ENCODE measurements at places on chromosomes 2 and 18.

DNA sequence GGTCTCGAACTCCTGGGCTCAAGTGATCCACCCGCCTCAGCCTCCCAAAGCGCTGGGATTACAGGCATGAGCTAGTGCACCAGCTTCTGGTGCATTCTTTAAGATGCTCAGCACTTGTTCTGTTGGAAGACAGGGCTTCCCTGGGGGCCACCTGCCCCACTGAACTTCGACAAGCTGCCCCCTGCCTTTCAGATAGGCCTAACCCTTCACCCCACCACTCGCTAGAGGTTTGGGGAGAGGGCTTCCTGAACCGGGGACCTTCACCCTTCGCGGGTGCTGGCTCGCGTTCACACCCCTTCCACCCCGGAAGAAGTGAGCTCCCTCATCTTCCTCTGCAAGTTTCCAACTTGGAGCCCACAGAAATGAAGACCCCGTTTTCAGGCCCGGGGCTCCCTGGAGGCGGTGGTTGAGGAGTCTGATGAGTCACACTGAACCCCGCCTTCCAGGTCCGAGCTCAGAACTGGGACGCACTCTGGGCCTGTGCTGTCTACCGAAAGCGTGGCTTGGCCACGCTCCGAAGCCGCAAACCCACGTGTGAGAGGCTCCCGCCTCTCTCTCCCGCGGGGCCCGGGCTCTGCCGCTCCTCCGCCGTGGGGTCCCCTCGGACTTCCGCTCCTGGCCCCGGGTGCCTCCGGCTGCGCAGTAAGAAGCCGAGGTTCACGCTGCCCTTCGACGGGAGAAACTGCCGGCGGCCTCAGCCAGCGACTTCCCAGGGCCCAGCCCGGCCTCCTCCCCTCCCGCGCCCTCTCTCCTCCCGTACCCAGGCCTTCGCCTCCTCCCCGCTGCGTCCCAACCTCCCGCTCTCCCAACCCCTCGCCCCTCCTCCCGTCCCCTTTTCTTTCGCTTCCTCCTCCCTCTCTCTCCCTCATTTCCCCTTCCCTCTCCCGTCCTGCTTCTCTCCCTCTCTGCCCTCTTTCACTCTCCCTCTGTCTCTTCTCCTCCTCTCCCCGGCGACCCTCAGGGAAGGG, 47.5 kb upstream of the SP3 start:
- DNase-seq: peak; percentile 83

DNA sequence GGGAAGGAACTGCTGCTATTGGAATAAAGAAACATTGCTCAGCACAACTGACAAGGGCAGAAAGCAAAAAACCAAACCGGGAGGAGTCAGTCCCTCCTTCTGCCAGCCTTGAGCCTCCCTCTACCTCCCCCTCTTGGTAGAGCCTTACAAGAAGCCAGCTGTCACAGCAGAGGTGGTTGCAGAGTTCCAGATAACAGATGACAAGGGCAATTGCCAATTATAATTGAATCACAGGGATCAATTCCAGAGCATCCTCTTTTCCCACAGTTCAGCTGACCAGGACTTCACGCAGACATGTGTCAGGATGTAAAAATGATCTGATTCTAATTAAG, 548.2 kb upstream of the LRRTM1 start:
- DNase-seq: peak; percentile 59

DNA sequence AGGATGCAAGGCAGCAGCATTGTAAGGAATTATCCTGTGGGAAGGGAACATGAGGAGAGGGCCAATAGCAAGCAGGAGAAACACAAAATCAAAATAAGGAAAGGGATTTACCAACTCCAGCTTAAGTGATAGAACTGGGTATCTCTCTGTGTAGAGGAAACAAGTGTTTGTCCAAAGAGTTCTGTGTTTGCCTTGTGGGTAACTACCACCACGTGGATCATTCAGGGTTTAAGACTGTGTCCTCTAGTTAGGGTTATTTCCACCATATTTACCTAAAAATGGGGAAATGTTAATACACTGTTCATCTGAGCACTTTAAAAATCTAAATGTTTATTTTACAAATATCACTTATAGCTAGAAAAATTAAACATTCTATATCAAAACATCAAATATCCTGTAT, 283.3 kb downstream of the EIPR1 start:
- no peak for DNase-seq

DNA sequence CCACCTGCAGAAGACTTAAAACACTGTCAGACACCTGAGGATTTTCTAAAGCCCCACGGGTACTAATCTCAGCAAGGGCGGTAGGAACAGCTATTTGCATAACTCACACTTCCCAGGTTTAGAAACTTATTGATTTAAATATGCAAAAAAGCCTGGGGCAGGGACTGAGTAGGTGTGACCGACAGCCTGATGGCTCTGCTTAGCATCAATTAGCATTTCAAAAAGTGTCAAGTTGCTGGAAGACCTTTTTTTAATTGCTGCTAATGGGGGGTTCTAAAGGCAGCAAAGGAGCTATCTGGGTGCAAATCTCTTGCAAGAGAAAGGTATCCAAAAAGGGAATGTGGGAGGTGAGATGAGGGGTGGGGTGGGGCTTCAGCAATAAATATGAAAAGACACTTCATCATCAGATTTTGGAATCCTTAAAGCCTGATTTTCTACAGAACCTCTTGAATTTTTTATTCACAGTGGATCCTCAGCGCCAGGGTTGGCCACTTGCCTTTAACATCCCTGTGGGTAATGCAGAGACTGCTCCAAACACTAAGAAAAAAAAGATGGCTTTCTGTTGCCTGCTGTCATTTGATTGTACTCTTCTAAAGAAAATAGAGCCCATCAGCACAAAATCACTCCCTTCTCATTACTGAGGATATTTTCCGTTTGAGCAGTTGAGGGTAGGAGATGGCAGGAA, 121.1 kb upstream of the RMP24 start:
- DNase-seq: peak; percentile 87

DNA sequence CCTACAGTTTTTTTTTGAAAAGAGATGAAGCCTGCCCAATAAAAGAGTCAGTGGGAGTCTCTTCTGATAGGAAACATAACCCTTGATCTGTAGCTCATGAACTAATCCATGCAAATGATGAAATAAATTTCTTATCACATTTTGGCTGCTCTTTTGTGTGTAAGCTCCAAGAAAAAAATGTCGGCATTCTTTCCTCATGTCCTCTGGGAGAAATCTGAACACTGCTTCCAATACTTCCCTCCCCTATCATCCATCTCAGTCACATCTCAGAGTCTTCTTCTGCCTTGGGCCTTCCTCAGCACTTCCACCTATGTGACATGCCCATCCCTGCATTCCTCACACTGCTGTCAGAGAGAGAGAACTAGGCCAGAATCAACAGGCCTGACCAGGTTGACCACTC, 395.7 kb upstream of the ST6GAL2 start:
- DNase-seq: no peak

GRCh38 chr2:55511508-55512124, 7.9 kb upstream of the CFAP36 start:
- DNase-seq: peak; percentile 50

DNA sequence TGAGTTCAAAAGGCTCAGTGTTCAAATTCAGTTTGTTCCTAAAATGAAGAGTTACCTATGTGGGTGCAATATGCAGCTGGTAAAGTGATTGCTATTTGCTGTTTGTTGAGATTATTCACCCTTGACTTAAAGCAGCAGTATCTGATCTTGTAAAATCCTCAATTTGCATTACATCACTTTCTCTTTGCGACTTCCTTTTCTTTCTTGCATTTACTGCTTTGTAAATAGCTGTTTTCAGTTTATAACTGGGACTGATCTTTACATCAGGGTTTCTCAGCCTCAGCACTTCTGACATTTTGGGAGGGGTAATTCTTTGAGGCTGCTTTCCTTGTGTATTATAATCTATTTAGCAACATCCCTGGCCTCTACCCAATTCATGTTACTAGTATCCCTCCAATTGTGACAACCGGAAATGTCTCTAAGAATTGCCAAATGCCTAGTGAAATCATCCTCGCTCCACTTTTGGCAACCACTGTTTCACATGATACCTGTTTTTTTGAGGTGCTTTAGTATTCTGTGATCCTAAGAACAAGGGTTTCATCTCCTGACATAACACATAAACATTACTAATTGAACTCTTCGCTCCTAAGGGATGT, 12.1 kb upstream of the ERCC3 start:
- DNase-seq: no peak

GRCh38 chr2:151156431-151156830, 105.2 kb downstream of the RBM43 start:
- DNase-seq: no peak

- no peak for DNase-seq
These were observed 81.3 kb downstream of the PTRHD1 start for GRCh38 chr2:24711865-24712264.

- peak; percentile 5 for DNase-seq
These were observed 84.5 kb upstream of the TMEM247 start for GRCh38 chr2:46394649-46395510.

DNA sequence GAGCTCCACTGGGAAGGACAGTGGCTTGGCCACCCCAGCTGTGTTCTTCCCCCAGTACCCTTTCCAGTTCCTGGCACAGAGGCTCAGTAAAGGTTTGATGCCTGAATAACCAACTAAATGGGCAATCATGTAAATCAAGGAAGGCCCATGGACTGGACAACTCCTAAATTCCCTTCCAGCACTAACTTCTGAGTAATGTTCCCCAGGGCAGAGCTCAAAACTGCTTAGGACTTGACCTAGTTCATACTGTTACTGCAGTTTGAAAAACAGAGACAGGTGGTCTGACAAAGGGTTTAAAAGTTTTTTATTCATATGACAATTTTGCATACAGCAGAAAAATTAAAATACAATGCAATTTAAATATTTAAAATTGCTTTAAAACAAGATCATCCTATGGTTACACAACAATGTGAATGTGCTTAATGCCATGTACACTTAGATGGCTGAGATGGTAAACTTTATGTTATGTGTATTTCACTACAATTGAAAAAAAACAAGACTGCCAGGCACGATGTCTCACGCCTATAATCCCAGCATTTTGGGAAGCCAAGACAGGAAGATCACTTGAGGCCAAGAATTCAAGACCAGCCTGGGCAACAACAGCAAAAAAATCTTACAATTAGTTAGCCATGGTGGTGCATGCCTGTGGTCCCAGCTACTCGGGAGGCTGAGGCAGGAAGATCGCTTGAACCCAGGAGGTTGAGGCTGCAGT, 26.2 kb downstream of the PCBP1 start:
- DNase-seq: no peak

- no peak for DNase-seq
These were observed 416.0 kb upstream of the NETO1 start for GRCh38 chr18:73283788-73284187.

- no peak for DNase-seq
These were observed 53.4 kb downstream of the PKP4 start for GRCh38 chr2:158509928-158510797.

DNA sequence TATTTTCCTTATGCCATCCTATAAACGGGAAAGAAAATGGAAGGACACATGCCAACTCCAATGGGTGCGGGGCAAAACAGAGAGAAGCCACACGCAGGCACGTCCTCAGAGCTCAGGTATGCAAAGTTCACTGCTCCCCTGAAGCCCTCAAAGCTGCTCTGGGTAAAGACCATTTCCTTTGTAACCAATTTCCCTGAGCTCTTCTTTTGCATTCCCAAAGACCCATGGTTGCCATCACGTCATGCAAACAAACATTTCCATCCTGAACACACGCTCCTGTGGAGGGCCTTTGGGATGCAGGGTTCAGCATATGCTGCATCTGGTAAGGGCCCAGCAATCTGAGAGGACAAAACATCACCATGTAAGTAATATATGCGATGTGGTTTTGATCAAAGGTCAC, 69.4 kb downstream of the EMILIN2 start:
- DNase-seq: peak; percentile 69

- no peak for DNase-seq
These were observed 236.8 kb downstream of the ZNF516 start for GRCh38 chr18:76258209-76258608.

- no peak for DNase-seq
These were observed 101.0 kb downstream of the SLC25A12 start for GRCh38 chr2:171792886-171793580.

DNA sequence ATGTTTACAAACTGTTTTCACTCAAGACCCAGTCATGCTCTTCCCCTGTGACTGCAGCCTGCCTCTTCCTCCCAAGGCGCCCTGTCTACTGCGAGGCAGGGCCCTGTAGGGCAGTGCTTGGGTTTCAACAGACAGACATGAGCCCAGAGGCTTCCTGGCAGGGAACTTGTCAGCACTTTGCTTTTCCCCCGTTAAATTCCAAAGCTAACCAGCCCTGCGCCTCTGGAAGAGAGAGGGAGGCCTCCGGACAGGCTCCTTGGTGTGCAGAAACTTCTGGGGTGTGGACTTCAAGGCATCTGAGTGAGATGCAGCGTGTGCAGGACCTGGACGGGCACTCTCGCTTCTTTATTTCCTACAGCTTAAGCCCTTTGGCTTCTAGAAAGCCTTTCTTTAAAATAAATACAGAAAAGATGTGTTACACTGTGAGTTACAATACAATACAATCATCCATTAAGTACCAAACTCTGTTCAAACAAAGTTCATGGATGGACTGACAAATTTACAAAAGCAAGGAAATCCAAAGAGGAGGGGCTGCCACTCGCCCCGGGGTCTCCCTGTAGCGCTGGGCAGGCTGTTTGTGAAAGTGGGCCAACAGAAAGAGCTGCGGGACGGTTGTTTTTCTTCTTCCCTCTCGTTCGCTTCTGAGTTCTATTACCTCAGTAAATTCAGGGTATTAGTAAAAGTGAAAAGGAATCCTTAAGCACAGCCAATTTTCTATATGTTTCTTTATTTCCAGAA, 8.8 kb upstream of the ZNF516 start:
- no peak for DNase-seq

GRCh38 chr2:42386682-42387081, 25.7 kb upstream of the COX7A2L start:
- DNase-seq: no peak

- DNase-seq: peak; percentile 80
These were observed at the start of gene DSC2 for GRCh38 chr18:31102025-31102684. DSC2 (minus strand) TSS chr18:31102421; CDS start chr18:31101971, 450 bp downstream.

GRCh38 chr18:49548229-49548636, 13.6 kb upstream of the LIPG start:
- DNase-seq: no peak

DNA sequence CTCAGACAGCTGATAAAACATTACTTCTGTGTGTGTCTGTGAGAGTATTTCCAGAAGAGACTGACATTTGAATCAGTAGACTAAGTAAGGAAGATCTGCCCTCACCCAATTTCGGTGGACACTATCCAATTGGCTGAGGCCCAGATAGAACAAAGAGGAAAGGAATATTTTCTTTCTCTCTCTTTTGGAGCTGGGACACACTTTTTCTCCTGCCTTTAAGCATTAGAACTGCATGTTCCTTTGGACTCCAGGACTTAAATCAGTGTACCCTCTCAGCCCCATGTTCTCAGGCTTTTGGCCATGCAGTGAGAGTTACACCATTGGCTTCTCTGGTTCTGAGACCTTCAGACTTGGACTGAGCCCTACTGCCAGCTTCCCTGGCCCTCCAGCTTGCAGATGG, 3.3 kb upstream of the SRBD1 start:
- DNase-seq: no peak

DNA sequence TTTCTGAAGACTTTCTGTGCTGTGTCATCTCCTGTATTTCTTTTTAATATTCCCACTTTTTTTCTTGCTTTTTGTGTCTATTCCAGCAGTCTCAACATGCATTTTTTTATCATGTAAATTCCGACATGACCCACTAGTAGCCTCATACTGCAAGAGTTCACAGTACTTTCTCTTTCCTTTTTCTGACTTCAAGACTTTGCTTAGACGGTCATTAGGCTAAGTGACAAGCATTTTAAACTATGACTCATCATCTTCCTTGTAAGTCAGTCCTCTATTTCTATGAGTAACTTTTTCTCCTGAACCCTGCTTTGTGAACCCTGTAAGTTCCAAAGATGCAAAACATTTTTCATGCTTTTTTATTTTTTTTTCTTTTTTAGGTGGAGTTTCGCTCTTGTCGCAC, 381.2 kb downstream of the TXNL1 start:
- no peak for DNase-seq

Data from H9 (cell line).